ENCODE measurements at places on chromosomes 12 and 14. TPM values are rescaled to one million over a fixed set of nuclear protein-coding genes. Genes with fewer than 3 reads are reported as not detected.

Gene LGR5
- not detected for total RNA-seq

Gene ZNF891
- total RNA-seq, result 0.43 TPM

Gene NYNRIN
- 7.0 TPM for total RNA-seq

Gene INSM2
- total RNA-seq, result not detected

Gene SLC25A47
- not detected for total RNA-seq
